ENCODE measurements at places on chromosomes 13 and 19.

GRCh38 chr13:35917252-35917941 lies 213.8 kb downstream of the DCLK1 start:
- no peak for DNase-seq

- peak; percentile 52 for DNase-seq
These were observed 7.7 kb upstream of the TMEM161A start for GRCh38 chr19:19145684-19146608.

- DNase-seq, result no peak
These were observed 3.0 kb downstream of the IRS2 start for GRCh38 chr13:109783447-109783814.

DNA sequence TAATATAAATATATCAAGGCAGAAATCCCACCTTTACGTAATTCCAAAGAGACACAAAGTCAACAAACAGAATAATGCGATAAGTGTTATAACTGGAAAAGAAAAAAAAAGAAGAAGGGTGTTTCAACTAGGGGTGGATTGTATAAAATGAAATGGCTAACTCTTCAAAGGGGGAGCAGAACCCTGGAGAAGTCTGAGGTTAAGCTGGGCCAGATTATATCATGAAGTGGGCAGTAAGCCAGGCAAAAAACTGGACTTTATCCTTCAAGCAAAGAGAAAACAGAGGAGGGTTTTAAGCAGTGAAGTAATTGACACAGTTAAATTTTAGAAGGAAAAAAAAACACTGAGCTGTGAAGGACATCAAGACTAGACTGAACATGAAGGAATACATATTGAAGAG lies 41.9 kb downstream of the TBC1D4 start:
- DNase-seq, result no peak

DNA sequence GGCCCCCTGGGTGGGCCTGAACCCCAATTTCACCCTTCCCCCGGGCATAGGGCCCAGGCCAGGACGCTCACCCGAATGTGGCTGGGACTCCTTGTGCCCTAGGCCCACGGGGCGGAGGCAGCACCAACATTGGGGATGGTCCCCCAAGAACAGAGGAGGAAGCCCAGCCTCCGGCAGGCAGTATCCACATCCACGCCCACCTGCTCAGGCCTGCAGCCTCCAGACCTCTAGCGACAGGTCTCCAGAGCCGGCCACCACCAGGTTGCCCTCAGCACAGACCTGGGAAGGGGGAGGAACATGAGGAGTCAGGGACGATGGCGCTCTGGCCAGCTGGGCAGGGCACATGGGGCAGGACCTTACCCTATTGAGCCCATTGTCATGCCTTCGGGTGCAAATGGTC lies 1.2 kb downstream of the GNG14 start:
- no peak for DNase-seq

- DNase-seq, result peak; percentile 76
These were observed 9.3 kb downstream of the HOOK2 start for GRCh38 chr19:12766051-12766521.

DNA sequence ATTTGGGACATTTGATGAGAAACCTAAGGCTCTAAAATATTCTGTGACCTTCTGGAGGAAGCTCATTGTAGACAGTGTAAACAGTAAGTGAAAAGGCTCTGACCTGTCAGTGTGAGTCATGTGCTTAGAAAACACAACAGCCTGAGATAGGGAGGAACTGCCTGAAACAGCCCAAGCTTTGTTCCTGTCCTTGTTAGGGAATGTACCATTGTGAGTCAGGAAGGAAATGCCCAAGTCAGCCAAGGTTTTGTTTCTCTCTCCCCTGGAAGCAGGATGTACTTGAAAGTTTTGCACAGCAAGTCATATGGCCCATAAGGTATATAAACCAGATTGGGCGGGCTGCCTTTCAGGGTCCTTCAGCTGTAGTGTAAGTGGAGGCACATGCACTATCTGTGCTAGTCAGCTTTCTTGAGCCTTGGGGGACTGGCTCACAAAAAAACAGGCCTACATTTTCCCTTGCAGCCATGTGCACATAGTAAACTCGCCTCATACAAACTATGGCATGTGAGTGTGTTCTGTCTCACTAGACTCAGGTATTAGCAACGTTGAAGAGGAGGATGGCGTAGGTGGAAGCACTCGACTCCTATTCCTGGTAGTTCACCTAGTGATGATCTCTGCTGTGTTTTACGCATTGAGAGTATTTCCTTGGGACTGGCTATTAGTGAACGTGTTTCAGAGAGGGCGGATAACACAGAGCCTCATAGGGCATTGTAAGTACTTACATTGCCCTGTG lies 141.2 kb upstream of the KLHL1 start:
- no peak for DNase-seq

- no peak for DNase-seq
These were observed 25.9 kb downstream of the COLGALT1 start for GRCh38 chr19:17581211-17581874.
